ENCODE measurements at places on chromosomes 13 and 19.

GRCh38 chr19:47226426-47227351 lies 4.3 kb downstream of the BBC3 start:
- peak; percentile 56 for DNase-seq

GRCh38 chr19:1073956-1074517 lies 7.1 kb downstream of the ARHGAP45 start:
- DNase-seq, result no peak

GRCh38 chr13:24503379-24503696 lies 9.2 kb downstream of the PARP4 start:
- no peak for DNase-seq

DNA sequence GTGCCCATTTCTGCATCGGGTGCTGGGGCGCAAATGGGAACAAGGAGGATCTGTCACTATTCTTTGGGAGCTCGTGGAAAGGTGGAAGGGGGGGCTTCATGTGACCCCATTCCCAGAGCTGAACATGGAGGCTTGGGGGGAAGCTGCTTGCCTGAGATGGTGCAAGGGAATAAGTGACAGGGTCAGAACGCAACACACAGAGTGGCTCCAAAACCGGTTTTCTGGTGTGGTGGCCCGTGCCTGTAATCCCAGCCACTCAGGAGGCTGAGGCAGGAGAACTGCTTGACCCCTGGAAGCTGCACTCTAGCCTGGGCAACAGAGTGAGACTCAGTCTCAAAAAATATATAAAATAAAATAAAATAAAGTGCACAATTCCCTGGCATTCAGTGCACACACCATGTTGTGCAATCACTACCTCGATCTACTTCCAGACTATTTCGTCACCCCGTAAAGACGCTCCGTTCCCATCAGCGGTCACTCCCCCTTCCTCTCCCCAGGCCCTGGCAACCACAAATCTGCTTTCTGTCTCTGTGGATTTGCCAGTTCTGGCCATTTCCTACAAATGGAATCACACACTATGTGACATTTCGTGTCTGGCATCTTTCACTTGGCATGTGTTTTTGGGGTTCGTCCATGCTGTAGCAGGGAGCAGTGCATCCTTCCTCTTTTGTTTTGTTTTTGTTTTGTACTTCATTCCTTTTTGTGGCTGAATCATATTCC lies 18.2 kb upstream of the COMP start:
- DNase-seq, result no peak

DNA sequence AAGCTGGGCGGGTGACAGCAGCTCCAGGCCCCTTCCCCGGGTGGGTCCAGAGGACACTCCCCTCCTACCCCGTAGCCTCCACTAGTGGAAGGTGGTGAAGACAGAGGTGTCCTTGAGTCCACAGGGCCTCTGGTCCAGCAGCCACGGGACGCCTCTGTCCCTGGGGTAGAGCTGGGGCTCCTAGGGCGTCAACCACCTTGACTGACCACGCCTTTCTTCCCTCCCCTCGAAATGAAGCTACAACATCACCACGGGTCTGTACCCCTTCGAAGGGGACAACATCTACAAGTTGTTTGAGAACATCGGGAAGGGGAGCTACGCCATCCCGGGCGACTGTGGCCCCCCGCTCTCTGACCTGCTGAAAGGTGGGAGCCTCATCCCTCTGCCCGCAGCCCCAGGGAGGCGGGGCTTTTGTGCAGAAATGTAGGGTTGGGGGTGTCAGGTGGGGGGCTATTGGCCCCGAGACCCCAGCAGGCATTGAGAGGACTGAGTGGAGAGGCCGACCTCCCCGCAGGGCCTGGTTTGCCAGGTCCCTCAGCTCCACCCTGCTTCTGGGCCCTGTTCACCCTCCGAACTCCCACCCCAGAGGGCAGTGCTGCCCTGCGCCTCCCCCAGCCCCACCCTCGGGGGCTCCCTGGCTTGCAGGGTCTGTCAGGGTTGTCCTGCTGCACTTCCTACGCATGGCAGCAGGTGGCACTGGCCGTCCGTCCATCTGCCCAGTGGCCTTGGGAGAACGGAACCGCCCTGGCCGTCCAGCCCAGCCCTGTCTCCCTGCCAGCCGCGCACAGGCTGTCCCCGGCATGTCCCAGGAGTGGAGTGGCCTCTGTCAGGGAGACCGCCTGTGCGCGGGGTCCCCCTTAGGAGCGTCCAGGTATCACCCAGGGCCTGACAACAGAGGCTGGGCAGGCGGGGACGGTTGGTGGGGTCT lies 15.7 kb downstream of the STK11 start:
- DNase-seq, result no peak

DNA sequence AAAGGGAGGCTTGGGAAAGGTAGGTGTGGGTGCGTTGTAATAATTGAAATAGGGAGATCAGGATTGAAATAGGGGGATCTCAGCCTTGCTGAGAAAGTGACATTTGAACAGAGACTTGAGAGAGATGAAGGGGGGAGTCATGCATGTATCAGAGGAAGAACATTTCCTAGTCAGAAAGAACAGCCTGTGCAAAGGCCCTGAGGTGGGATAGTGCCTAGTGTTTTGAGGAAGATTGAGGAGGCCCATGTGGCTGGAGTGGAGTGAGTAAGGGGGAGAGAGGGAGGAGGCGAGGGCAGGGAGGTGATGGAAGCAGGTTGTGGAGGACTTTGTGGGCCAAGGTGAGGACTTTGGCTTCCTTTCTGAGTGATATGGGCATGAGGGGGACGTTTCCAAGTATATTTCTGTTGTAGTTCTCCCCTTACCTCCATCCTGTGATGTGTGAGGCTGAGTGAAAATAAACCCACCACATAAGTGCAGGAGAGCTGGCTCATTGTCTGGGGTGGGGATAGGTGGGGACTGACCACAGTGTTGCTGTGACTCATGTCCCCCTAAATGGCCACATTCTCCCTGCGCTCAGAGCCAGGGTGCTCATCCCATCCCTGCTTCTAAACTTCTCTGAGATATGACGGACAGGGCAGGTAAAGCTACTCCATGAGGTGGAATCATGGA lies 17.8 kb downstream of the ACTL9 start:
- DNase-seq, result no peak

GRCh38 chr19:31378404-31378803 lies 29.2 kb upstream of the TSHZ3 start:
- DNase-seq, result no peak

DNA sequence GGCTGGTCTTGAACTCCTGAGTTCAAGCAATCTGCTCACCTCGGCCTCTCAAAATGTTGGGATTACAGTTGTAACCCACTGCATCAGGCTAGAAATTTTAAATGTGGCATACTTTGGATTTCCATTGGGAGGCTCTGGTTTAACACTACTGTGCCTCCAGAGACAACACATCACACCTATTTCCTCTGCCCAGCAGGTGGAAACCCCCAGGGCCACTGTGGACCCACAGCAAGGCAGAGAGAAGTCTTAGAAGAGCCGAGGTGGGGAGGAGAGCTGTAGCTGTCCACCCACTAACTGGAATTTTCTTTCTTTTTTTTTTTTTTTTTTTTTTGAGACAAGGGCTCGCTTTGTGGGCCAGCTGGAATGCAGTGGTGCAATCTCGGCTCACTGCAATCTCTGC lies 39.4 kb downstream of the IER2 start:
- no peak for DNase-seq

DNA sequence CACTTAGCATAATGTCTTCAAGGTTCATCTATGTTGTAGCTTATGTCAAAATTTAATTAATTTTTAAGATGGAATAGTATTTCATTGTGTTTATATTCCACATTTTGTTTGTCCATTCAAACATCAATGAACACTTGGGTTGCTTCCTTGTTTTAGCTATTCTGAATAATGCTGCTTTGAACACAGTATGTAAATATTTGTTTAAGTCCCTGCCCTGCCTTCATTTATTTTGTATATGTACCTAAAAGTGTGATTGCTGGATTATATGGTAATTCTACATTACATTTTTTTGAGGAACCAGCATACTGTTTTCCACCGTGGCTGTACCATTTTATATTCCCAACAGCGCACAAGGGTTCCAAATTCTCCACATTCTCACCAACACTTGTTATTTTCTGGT lies 17.6 kb upstream of the SUCLA2 start:
- no peak for DNase-seq

DNA sequence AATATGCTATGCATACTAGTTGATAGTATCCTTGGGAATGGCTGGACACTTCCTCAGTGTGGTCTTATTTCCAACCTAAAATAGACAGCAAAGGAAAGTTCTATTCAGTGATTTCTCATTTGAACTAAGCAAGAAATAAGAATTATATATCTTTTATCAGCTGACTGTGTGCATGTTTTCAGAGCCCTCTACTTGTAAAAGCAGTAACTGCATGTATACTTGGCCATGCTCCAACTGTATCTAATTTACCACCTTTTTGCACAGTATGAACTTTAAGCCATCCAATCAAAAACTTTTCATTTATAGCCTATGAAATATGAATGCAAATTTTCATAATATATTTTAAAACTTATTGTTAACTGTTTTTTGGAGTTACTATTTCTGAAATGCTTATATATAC lies 136.4 kb upstream of the PCDH9 start:
- no peak for DNase-seq

- peak; percentile 11 for DNase-seq
These were observed 48.0 kb upstream of the KATNAL1 start for GRCh38 chr13:30355384-30355699.

DNA sequence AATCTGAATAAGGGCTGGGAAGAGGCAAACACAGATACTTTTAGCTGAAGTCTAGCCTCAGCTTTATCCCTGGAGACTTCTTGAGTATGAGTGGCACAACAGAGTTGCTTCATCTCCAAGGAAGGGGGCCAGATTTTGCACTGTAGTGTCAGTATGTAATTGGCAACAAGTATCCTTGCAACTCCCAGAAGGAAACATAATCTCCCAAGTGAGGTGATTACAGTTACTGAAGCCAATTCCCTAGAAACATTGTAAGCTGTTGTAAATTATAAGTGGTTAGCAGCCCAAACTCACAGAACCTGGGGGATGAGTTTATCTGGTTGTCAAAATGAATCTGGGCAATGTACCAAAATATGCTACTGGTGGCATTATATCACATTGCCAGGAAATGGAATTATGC lies 2065.7 kb upstream of the PCDH20 start:
- no peak for DNase-seq

- DNase-seq, result no peak
These were observed 216.5 kb downstream of the RFC3 start for GRCh38 chr13:34034411-34034810.

DNA sequence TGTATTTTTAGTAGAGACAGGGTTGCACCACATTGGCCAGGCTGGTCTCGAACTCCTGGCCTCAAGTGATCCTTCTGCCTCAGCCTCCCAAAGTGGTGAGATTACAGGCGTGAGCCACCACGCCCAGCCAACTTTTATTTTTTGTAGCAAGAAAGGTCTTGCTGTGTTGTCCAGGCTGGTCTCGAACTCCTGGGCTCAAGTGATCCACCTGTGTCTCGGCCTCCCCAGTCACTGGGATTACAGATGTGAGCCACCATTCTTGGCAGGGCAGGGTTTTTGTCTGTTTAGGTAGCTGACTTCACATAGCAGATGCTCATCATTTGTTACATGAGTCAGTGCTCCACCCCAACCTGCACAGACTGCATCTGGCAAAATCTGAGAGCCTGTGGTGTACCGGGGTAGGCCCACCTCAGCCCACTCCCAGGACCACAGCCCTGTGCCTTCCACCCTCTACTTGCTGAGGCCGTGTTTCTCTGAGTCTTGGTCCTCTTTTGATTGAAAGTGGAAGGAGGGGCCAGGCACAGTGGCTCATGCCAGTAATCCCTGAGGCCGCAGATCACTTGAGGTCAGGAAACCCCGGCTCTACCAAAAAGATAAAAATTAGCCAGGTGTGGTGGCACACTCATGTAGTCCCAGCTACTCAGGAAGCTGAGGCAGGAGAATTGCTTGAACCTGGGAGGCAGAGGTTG lies 4.2 kb upstream of the TNPO2 start:
- DNase-seq, result no peak

- DNase-seq, result no peak
These were observed 148.7 kb downstream of the ZNF536 start for GRCh38 chr19:30520735-30521479.

GRCh38 chr13:113378825-113379224 lies 14.9 kb upstream of the GRTP1 start:
- DNase-seq, result no peak

DNA sequence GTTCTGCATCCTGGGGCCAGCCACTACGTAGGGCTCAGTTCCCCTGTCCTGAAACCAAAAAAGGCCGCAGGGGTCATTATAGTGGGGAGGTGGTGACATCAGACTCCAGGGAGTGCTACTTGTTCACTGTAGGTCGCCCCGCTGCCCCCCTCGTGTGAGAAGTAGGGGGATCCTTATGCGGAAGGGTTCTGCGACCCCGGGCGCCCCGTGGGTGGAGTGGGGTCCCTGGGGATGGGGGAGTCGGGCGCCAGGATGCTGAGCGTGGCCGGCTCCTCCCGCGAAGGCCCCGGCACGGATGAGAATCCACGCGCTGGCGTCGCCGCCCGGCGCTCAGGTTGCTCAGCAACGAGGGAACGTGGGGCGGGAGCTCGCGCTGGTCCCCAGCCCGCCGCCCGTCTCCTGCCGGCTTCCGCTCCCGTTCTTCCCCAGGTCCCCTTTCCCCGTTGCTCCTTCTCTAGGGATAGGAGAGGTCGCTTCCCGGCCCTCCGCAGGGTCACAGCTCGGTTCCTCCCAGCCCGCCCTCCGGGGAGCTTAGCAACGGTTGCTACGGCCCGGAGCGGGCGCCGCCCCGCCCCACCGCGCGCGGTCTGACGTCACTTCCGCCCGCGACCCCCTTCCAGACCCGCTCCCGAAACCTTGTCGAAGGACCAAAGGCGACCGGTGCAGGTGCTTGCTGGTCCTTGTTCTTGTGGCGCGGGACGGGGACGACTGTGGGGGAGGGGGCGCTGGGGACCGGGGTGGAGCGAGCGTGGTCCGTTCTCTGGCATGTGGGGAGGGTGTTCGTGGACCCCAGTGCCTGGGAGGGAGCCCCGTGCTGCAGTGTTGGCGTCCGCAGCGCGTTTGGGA lies at the start of gene NAT14:
Gene NAT14, plus strand, starts transcription at position 596 of the 846 bp plus-strand sequence. CDS start 521 bp downstream, outside the sequence.
- peak; percentile 41 for DNase-seq

- peak; percentile 67 for DNase-seq
These were observed 4.3 kb downstream of the FAAP24 start for GRCh38 chr19:32976223-32976805.

DNA sequence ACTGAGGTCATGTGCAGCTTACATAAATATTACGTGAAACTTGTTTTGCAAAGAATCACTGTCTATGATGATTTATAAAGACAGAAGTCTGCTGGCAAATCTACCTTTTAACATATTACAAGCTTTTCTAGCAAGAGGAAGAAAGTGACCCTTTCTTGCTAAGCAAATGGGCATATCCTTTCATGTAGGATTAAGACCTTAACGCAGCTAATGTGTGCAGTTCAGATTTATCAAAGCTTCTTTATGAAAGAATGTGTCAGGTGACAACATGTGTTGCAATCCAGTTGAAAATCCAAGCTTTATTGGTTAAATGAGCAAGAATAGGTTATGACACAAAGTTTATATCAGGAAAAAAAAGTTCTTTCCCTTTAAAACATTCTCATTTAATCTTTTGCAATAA lies 115.6 kb upstream of the NBEA start:
- no peak for DNase-seq
